ENCODE measurements at places on chromosomes 2 and 18.

GRCh38 chr2:103430191-103430590 lies 668.4 kb downstream of the TMEM182 start:
- no peak for DNase-seq

GRCh38 chr2:168114619-168115018 lies 132.8 kb downstream of the STK39 start:
- no peak for DNase-seq

GRCh38 chr2:164803776-164804466 lies 37.7 kb downstream of the COBLL1 start:
- DNase-seq, result no peak

GRCh38 chr2:152961351-152961750 lies 242.9 kb downstream of the ARL6IP6 start:
- DNase-seq, result no peak

DNA sequence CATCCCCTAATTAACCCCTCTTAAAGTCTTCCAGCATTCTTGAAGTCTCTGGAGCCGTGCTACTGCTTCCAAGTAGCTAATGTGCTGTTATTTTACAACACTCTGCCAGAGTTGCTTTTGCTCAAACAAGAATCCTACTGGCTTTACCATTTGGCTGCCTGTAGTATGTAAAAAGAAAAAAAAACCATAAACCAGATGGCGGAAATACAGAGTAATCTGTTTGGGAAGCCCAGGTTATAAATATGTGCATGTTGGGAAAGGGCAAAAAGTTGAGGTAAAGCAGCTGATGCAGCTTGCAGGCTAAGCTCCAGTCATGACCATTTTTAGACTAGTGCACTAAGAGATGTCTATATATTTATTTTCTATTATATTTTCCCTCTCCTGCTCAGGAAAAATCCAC lies 313.2 kb upstream of the ETAA1 start:
- DNase-seq, result no peak

GRCh38 chr2:44189104-44189503 lies 20.4 kb downstream of the PPM1B start:
- DNase-seq, result no peak

- no peak for DNase-seq
Observed at GRCh38 chr2:233379034-233379433, 24.7 kb downstream of the DGKD start.

- DNase-seq, result no peak
Observed at GRCh38 chr2:240554767-240555493, 2.9 kb downstream of the ANKMY1 start.

DNA sequence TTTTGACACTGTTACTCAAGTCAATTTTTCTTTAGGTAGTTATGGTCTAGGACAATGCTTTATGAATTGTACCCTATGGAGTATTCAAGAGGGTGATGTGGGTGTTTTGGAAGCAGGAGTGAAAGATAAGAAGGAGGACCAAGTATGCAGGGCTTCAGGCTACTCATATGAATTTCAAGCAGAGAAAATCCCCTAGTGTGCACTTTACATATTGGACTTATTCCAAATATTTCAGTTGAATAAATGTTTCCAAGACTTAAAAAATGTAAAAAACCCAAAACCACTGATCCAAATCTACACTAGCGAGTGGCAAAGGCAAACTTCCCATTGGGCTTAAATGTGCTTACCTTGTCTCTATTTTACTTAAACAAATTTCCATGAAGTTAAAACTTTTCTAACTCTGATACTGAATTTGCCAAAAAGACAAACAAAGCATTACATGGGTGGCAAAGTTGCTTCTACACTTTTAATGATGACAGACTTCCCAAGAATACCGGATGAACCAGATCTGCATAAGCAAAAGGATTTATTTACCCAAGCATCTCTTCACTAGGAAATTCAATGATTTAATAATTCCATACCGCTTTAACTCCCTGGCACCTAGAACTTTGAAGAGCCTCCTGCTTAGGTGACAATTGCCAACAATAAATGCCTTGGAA lies 1233.5 kb upstream of the NXPH2 start:
- DNase-seq, result no peak

- DNase-seq, result no peak
Observed at GRCh38 chr2:40395169-40396073, 56.5 kb downstream of the SLC8A1 start.

- no peak for DNase-seq
Observed at GRCh38 chr2:123086613-123087385, 938.3 kb upstream of the CNTNAP5 start.

- DNase-seq, result no peak
Observed at GRCh38 chr2:43745457-43745856, 28.4 kb upstream of the DYNC2LI1 start.

DNA sequence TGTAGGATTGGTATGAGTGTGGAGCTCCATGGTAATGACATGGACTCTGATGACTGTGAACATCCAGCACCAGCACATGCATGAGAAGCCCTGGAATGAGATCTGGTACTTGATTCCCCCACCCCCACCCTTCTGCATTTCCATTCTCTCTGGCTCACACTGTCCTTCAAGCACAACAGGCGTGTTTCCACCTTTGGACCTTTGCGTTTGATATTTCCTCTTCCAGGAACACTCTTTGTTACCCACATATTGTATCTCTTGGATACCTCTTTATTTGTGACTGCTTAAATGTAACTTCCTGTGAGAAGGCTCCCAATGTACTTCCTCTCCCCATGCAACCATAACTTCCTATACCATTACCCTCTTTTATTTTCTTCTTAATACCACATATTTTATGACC lies 263.8 kb downstream of the HNMT start:
- no peak for DNase-seq

DNA sequence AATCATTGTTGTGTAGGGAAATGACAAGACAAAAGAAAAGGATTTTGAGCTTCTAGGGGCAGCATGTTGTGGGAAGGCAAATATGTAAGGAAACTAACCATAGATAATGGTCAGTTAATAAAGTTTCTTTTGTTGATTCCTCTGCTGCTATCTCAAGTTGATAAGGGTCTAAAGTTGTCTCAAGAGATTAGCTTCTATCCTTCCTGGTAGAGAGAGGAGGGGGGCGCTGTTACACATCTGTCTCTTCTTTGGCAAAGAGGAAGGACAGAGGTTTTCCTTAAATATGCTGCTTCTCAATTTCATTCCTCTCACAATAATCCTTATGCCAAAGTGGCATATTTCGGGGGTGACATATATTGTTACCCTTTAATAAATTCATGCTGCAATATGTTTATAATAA lies 944.0 kb downstream of the DPP10 start:
- no peak for DNase-seq

DNA sequence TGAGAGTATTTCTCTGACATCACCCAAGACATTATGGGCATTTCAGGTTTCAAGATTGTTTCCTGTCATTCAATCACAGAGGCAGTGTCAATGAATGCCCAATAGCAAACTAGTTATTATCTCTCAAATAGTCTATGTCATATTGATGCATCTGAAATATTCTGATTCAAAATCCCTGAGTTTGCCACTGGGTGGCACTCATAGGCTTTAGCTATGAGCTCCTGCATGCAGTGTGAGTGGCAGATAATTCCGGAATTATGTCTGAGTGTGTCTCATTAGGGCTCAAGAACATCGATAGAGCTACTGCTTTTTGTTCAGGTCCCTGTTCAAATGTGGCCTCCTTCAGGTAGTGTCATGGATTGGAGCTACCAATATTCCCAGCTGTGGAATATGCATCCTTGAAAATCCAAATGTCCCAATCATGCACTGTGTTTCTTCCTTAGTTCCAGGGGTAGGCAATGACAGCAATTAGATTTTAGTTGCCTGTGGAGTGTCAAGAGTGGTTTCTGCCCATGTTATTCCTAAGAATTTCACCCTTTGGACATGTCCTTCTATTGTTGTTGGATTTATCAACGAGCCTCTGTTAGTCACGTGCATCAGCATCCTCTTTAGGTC lies 7.8 kb upstream of the OR6B3 start:
- DNase-seq, result no peak

DNA sequence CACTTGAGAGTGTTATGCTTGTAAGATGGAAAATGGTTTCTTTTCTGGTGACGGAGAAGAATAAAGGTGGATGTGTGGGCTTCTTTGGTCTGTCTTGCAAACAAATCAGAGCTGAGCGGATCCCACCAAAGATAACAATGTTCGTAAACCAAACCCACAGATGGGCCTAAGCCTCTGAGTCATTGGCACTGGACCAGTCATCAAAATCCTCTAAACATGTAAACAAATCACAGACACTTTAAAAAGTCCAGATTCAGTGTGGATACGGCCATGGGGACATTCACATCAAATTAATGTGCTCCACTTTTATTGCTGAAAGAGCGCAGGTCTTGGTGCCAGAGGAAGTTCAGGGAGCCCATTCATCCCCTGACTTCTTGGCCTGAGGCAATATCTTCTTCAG lies 60.5 kb upstream of the TMEM200C start:
- no peak for DNase-seq
